Activated CD8-positive, alpha-beta T cell treated with anti-CD3 and anti-CD28 coated beads, Interleukin-2, amount 10 ng/mL, durations not matched to agents 7 days and 5 days (primary cell): ENCODE measurements at places on chromosomes 16 and 17. TPM values are rescaled to one million over a fixed set of nuclear protein-coding genes. Genes with fewer than 3 reads are reported as not detected.

TP53TG3B gene
- not detected for total RNA-seq

HEATR9 gene
- 1.1 TPM for total RNA-seq

NOXO1 gene
- total RNA-seq: not detected

STX1B gene
- total RNA-seq: 1.7 TPM

GCGR gene
- not detected for total RNA-seq

CHP2 gene
- not detected for total RNA-seq

FBXO39 gene
- total RNA-seq: 1.5 TPM

SMIM22 gene
- total RNA-seq: not detected

BCO1 gene
- total RNA-seq: not detected

TSPOAP1 gene
- total RNA-seq: 45.8 TPM

ADGRG3 gene
- not detected for total RNA-seq

RNF222 gene
- 0.29 TPM for total RNA-seq

C16orf89 gene
- total RNA-seq: not detected

UNC13D gene
- total RNA-seq: 234 TPM

ZNF597 gene
- 2.7 TPM for total RNA-seq

CCNF gene
- total RNA-seq: 110 TPM

HIRIP3 gene
- 46.4 TPM for total RNA-seq

CCL4L2 gene
- total RNA-seq: 1.5 TPM

ABCC6 gene
- total RNA-seq: not detected

SMIM36 gene
- total RNA-seq: not detected

PRR15L gene
- not detected for total RNA-seq
